ENCODE measurements at places on chromosomes 13 and 19.

DNA sequence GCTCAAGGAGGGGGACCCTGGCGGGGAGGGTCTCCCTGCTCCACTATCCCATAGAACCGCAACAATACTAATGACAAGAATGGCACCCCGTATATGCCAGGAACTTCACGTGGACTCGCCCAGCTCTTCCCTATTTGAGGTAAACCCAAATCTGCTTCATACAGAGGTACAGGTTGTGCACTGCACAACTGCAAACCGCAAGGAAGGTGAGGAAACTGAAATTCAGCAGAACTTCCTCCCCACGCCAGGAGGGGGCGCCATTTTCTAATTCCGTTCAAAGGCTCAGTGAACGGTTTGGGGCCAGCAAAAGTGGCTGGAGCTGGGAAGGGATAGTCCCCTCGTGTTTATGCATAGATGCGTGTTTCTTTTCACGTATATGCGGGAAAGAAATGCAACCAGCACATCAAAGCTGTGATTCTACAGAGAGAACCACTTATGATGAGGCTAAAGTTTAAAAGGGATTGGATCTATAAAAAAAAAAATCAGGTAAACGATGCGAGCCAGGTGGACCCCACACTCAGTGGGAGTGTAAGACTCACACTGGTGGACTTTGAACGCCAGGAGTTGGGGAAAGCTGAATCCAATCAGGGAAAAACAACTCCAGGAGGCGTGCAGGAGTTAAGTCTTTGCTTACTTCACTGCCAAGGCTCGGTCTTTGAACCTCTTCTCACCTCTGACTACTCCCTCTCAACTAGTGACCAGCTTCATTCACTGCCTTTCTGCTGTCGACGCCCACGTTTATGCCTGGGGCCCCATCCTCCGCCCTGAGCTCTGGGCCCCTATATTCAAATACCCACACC, 20.3 kb downstream of the C19orf81 start:
- no peak for DNase-seq

DNA sequence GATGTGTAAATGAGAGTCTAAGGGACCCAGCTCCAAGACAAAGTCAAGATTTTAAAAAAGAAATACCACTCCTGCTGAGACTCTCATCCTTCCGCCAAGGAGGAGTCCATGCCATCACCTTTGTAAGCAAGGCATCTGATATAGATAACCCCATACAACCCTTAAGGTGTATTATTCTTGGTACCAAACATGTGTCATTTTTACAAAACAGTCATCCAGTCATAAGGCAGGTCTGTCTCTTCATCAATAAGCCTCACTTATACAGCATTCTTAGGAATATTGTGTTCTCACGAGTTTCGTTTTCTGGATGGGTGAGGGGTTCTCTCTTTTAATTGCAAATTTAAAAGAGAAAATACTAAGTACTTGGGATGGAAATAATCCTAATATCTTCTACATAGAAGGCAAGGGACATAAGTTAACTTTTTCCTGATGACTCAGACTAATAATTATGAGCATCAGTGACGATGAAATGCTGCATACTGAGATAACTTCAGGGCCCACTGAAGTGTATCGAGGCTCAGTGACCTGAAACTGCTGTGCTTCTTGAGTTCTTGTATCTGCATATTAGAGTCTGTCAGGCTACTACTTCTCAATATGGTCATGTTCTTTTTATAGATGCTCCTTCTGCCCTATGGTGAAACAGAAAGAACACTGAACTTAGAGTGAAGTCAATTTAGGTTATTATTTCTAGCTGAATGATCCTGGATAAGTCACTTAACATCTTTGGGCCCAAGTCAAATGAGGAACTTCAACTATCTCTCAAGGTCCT, 166.6 kb downstream of the KLF12 start:
- DNase-seq: no peak

DNA sequence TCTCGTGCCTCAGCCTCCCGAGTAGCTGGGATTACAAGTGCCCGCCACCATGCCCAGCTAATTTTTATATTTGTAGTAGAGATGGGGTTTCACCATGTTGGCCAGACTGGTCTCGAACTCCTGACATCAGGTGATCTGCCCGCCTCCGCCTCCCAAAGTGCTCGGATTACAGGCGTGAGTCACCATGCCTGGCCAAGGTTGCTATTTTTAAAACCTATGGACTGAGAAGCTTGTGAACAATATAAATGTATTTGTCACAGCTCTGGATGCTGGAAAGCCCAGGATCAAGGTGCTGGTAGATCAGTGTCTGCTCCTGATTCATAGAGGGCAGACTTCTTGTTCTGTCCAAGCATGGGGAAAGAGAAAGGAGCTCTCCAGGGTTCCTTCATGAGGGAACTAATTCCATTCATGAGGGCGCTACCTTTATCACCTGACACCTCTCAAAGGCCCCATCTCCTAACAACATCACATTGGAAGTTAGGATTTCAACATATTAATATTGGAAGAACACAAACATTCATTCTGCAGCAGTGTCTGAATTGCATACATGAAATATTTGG, 16.1 kb downstream of the CARD8 start:
- DNase-seq: no peak

- DNase-seq: no peak
These were observed 1.1 kb upstream of the LTBP4 start for GRCh38 chr19:40599902-40600569.

- no peak for DNase-seq
These were observed 26.6 kb downstream of the SHISA2 start for GRCh38 chr13:26025196-26025595.

DNA sequence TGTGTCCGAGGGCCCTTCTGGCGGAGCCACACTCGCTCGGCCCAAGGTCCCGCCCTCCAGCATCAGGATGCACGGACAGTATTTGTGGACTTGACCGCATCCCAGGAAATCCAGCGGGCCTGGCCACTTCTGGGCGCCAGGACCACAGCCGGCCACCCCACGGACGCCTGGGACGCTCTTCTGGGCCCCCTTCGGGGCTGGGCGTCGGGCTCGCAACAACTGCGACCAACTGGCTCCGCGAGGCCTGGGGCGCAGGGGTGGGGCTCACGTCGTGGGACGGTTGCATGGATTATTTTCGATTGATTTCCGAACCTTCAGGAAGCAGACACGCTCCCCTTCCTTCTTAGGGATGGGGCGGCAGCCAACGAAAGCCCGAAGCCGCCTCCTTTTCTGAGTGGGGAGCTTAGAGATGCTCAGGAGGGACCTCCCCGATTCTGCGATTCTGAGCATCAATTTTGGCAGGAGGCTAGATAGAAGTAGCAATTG, 521 bp upstream of the NUP58 start:
- DNase-seq: no peak

GRCh38 chr19:35236638-35237400, 8.3 kb upstream of the FAM187B start:
- no peak for DNase-seq

DNA sequence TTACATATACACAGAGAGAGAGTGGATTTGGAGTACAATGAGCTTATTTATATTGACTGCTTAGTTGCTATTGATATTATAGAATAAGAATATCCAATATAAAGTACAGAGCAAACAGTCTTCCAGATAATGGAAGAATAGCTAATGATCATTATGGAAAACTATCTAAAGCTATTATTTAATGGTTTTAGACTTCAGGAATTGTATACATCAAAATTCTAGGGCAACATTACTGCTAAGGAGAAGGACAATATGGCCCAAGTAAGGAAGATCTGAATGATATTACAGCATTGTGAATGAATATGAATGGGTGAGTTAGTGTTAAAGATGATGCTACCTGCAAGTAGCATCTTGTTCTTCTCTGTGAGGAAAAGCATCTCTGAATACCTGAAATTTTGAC, 604.2 kb upstream of the PCDH20 start:
- no peak for DNase-seq

GRCh38 chr13:65719831-65720230, 1510.3 kb downstream of the PCDH9 start:
- no peak for DNase-seq

- DNase-seq: no peak
These were observed 10.3 kb downstream of the TBCB start for GRCh38 chr19:36125557-36125956.

DNA sequence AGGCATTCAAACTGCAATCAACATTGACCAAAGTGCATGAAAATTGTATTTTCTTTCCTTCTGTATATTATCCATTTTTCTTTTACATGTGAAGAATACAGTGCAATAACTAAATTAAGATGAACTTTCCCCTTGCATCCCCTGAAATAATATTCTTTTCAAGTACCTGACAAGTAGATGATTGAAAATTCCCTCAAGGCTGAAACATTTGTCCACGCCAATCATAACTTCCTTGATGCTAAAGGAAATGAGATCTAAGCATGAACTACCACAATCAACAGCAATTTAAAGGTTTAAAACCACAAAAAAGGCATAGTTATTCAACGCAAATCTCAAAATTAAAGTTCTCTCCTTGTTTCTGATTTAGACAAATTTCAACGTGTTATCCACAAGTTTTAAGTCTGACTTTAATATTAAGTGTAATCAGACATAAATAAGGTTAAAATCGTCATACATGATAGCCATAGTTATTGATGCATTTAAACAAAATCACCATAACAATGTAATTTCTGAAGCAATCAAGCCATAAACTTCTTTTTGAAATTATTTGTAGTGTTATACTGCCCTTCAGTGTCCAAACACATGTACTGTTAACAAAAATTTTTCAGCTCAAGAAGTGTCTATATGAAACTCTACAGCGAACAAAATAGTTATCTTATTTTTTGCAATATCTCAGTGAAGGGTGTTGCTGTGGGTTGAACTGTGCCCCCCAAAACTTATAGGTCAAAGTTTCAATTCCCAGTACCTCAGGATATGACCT, 169.5 kb downstream of the DCLK1 start:
- DNase-seq: no peak

GRCh38 chr13:48594096-48594815, 59.5 kb upstream of the CYSLTR2 start:
- DNase-seq: no peak

DNA sequence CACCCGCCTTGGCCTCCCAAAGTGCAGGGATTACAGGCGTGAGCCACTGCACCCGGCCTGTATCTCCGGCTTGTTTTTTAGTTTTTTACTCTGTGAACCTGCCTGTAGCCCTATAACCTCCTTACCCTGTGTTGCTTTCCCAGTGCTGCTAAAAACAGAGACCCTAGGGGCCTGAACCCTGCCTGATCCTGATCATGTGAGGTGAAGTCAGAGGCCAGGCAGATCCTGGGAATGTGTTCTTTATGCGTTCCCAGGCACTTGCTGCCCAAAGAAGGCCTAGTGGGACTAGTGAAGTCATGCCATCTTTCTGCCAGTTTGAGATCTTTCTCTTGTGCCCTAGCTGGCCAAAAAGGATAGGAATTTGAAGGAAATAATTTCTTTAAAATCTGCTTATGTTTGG, 4.6 kb downstream of the UBA2 start:
- DNase-seq: no peak

GRCh38 chr19:49861541-49862378, 5.6 kb downstream of the PNKP start:
- no peak for DNase-seq

DNA sequence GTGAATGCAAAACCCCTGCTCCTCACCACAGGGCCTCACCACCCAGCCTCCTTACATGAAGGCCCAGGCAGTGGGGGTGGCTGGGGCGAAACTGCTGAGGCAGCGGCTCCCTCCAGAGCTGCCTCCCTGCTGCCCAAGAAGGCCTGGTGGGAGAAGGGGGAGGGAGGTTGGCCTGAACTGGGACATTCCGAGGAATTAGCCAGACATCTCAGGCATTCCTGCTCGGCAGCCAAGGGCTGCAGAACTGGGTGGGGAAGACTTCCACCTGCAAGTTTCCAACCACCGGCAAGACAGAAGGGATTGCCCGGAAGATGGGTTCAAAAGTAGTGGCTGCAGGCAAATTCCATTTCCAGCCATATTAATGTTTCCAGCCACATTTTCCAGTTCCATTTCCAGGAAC, 2.3 kb upstream of the PSPN start:
- no peak for DNase-seq

GRCh38 chr13:79481685-79482052, 714 bp downstream of the NDFIP2 start:
- DNase-seq: peak; percentile 34

GRCh38 chr13:67515895-67516294, 285.8 kb upstream of the PCDH9 start:
- no peak for DNase-seq

GRCh38 chr13:42997381-42997780, 5.3 kb upstream of the EPSTI1 start:
- no peak for DNase-seq

GRCh38 chr19:57110592-57111328, 9.0 kb upstream of the USP29 start:
- DNase-seq: no peak

- DNase-seq: no peak
These were observed 28.7 kb downstream of the CAPN12 start for GRCh38 chr19:38715555-38715954.

DNA sequence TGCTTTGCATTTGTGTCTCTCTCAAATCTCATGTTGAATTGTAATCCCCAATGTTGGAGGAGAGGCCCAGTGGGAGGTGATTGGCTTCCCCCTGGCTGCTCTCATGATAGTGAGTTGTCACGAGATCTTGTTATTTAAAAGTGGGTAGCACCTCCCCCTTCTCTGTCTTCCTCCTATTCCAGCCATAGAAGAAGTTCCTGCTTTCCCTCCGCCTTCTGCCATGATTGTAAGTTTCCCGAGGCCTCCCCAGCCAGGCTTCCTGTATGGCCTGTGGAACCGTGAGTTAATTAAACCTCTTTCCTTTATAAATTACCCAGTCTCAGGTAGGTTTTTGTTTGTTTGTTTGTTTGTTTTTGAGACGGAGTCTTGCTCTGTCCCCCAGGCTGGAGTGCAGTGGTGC, 3.8 kb downstream of the LILRA4 start:
- DNase-seq: no peak

- DNase-seq: no peak
These were observed 498.1 kb downstream of the COG6 start for GRCh38 chr13:40153516-40153915.

DNA sequence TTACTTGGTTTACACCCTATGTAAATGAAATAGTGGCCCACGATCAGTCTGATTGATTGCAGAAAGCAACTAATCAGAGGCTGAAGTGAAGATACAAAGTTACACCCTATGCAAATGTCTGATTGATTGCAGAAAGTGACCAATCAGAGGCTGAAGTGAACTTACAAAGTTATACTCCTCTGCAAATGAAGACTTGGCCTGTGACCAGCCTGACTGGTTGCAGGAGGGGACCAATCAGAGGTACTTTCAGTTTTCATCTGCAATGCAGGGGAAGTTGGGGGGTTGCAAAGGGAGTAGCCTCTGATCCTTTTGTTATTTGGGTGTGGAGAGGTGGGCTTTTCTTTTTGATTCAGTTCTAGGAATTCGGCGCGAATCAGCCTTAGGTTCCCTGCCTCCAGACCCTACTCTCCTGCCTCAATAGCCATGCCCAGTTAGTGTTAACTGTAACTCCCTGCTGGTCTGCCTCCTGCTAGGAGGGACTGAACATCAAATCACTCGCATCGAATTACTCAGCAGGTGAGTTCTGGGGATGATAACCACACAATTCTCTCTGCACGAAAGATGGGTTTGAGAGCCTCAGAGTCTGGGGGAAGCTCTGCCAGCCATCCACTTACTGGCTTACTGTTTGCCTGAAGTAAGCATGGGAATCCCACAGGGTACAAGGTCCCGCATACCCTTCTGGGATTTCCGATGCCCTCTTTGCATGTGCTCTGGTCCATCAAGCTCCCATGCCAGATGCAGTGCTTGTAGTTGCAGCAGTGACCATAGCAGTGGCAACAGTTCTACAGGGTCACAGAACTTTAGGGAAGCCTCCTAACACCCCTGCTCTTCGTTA, 7.5 kb downstream of the ARL11 start:
- no peak for DNase-seq

- no peak for DNase-seq
These were observed 72.2 kb downstream of the DIAPH3 start for GRCh38 chr13:60091573-60091972.
